ENCODE measurements at places on chromosomes 12 and 14.

GRCh38 chr14:31283153-31283552, 75.6 kb upstream of the HECTD1 start:
- DNase-seq: no peak

DNA sequence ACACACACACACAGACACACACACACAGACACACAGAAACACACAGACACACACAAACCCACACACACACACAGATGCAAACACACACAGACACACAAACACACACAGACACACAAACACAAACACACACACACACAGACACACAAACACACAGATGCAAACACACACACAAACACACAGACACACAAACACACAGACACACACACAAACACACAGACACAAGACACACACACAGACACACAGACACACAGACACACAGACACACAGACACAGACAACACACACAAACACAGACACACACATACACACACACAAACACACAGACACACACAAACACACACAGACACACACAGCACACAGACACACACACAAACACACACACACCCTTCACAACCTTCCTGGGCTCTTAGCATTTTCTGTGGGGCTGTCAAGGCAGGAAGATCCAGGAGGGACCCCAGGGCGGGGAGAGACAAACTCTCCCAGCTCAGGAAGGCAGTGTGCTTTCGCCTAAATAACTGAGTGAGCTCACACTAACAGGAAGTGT, 24.2 kb upstream of the INF2 start:
- no peak for DNase-seq

DNA sequence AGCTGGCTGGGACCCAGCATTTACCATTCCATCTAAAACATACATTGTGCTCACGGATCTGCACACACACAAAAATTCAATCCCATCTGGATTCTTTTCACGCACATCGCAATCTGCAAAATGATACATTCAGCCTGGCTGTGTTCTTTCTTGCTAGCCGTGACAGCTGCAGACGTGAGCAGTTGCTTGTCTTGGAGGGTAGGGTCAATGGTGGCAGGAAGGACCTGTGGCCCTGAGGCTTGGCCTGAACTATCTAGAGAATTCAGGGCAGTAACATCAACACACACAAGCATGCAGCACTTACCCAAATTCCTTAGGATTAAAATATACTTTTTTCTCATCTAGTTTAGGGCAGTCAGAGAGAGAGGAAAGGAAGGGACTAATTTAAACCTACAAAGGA, 72.0 kb downstream of the DICER1 start:
- no peak for DNase-seq

- DNase-seq: no peak
These were observed 73.9 kb downstream of the ARL6IP4 start for GRCh38 chr12:123054371-123054770.
